ENCODE measurements at places on chromosomes 5 and 9.

DNA sequence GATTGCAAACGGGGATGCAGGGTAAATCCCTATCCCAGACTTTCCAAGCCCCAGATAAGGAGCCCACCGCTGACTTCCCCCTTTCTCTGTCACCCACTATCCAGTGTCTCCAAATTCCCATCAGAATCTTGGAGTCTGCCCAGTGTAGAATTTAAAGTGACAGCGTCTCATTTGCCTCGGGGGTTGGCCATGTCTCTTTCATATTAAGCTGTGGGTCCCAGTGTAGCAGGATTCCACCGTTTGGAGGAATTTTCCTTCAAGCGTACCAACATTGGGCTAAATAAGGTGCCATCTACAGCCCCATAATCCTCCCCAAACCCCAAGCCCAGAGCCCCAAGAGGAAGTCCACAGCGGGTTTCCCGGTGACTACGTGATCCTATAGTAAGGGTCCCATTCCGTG is 1.1 kb downstream of the BRINP1 start:
- no peaks in the 10 kb centered on the region for H3K36me3 ChIP-seq
- DNase-seq: no peak
- H3K27me3 ChIP-seq: no peaks in the 10 kb centered on the region
- no peaks in the 10 kb centered on the region for H3K4me1 ChIP-seq

- peaks cover 19% of the 10 kb centered on the region for H3K4me1 ChIP-seq
- no peak for DNase-seq
- peak overlapping the region; percentile 55 for H3K27ac ChIP-seq
Measured at GRCh38 chr9:120714846-120715388, 647 bp upstream of the MEGF9 start.

- H3K4me3 ChIP-seq: no peak overlapping the region
- H3K4me1 ChIP-seq: peaks cover 11% of the 10 kb centered on the region
- no peak for DNase-seq
- H3K27me3 ChIP-seq: no peaks in the 10 kb centered on the region
- H3K36me3 ChIP-seq: no peaks in the 10 kb centered on the region
- H3K27ac ChIP-seq: no peak overlapping the region
Measured at GRCh38 chr5:81254886-81255559, 21.9 kb downstream of the CKMT2 start.

GRCh38 chr5:82807021-82807420 is 270.2 kb downstream of the TMEM167A start:
- no peak overlapping the region for H3K4me3 ChIP-seq
- no peaks in the 10 kb centered on the region for H3K27me3 ChIP-seq

- no peak overlapping the region for H3K27ac ChIP-seq
- H3K4me3 ChIP-seq: no peak overlapping the region
- H3K4me1 ChIP-seq: no peaks in the 10 kb centered on the region
- no peak for DNase-seq
- H3K27me3 ChIP-seq: no peaks in the 10 kb centered on the region
Measured at GRCh38 chr9:133814586-133815208, 76.5 kb upstream of the SARDH start.

DNA sequence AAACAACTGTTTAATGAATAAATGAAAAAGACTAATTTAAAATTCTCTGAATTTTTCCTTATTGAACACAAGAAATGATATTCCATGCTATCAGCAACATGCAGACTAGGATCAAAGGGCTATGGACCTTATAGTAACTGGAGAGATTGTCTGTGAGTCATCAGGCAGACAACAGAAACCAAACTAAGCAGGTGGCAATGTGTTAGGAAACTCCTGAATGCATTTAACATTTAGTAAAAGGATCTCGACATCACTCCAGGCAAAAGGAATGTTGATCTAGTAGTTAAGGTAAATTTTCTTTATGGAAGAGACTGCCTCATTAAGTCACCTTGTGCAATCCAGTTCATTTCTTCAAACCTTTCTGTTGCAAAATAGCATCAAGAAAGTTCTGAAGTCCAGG is 58.4 kb downstream of the ARL15 start:
- no peak overlapping the region for H3K4me3 ChIP-seq
- DNase-seq: no peak
- no peaks in the 10 kb centered on the region for H3K4me1 ChIP-seq
- no peaks in the 10 kb centered on the region for H3K36me3 ChIP-seq
- H3K27me3 ChIP-seq: no peaks in the 10 kb centered on the region

- DNase-seq: no peak
- no peak overlapping the region for H3K4me3 ChIP-seq
- H3K27me3 ChIP-seq: peaks cover 24% of the 10 kb centered on the region
- H3K4me1 ChIP-seq: no peaks in the 10 kb centered on the region
- no peak overlapping the region for H3K27ac ChIP-seq
- H3K36me3 ChIP-seq: no peaks in the 10 kb centered on the region
Measured at GRCh38 chr9:84754881-84755280, 85.4 kb downstream of the NTRK2 start.

DNA sequence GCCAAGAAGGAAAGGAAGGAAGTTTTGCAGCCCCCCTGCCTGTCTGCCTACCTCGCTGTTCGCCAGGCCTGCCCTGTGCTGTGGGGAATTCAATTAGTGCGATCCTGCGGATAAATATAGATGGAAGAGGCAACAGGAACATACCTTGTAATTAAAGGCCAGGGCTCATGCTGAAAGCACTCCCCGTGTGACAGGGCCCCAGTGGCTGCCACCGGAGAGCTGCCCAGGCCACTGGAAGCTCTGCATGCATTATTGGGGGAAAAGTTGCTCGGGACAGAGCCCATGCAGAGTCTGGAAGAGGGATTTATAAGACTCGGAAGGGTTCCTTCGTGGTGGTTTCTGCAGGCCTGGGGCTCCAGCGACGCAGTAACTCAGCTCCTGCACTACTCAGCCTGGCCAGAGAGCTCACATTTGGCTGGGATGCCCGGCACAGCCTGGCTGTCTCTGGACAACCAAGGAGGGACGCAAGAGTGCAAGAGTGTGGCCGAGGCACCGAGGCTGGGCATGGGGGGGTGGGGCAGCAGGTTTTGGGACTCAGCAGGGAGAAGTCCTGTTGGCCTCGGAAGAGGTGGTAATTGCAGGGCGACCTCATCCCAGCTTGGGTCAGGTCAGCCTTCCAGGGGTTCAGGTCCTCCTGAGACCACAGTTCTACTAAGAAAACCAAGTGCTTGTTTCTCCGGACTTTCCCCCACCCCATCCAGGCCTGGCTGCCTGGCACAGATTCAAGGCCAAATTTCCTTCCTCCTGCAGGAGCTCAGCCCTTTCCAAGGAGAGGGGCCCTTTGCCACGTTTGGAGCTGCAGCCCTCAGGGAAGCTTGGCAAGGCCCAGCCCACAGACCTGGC is 68.1 kb upstream of the GGTA1 start:
- H3K36me3 ChIP-seq: no peaks in the 10 kb centered on the region
- no peak overlapping the region for H3K4me3 ChIP-seq
- H3K27me3 ChIP-seq: no peaks in the 10 kb centered on the region
- H3K4me1 ChIP-seq: peaks cover 19% of the 10 kb centered on the region
- DNase-seq: no peak

- no peaks in the 10 kb centered on the region for H3K4me1 ChIP-seq
- H3K27me3 ChIP-seq: no peaks in the 10 kb centered on the region
- no peak for DNase-seq
- H3K4me3 ChIP-seq: no peak overlapping the region
- no peaks in the 10 kb centered on the region for H3K36me3 ChIP-seq
Measured at GRCh38 chr5:60673334-60673733, 26.6 kb downstream of the DEPDC1B start.

DNA sequence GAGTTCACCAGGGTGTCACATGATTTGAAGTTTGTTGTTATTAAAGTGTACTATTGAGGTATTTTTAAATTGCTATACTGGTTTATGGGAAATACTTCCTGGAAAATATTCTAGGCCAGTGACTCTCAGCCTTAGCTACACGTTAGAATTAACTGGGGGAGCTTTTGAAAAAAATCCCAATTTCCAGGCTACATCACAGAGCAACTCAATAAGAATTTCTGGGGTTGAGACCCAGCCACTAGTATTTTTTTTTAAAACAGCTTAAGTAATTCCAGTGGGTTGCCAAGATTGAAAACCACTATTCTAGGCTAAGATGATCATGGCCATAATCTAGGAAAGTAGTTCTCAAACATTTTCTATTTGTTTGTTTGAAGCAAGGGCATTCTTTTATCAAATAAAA is 142.9 kb upstream of the GRIA1 start:
- H3K27ac ChIP-seq: no peak overlapping the region
- H3K27me3 ChIP-seq: peaks cover 2% of the 10 kb centered on the region
- DNase-seq: no peak
- H3K4me3 ChIP-seq: no peak overlapping the region
- H3K4me1 ChIP-seq: no peaks in the 10 kb centered on the region
- H3K36me3 ChIP-seq: no peaks in the 10 kb centered on the region

DNA sequence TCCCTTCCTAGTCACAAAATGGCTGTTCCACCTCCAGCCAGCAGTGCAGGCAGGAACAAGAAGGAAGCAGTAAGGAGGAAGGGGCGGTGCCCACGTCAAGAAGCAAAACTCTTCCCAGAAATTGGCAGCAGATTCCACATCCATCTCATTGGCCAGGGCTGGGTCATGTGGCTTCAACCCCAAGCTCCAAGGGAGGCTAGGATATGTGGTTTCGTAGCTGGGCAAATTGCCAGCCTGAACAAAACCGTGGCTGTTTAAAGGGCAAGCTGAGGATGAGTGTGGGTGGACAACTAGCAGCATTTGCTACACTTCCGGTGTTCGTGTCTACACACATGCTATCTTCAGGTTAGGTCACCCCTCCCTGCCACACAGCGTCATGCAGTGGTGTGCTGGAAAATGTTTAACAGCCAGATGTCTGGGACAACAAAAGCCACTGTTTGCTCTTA is 92.1 kb upstream of the MAP1B start:
- peaks cover 10% of the 10 kb centered on the region for H3K4me1 ChIP-seq
- peak; percentile 93 for DNase-seq
- no peaks in the 10 kb centered on the region for H3K27me3 ChIP-seq
- H3K27ac ChIP-seq: peak overlapping the region; percentile 45

DNA sequence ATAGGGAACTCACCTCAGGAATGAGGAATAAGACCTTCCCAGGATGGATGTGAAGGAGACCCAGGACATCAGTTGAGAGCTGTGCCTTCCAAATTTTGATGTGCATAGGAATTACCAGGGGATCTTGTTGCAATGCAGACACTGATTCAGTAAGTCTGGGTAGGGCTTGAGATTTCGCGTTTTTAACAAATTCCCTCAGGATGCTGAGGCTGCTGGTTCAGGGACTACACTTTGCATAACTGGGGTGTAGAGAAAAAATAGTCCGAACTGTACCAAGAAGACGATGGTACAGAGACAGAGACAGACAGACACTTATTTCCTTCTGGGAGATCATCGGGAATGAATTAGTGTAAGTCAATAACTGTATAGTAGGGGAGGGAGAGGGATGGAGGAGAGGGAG is 82.3 kb upstream of the FREM1 start:
- peaks cover 9% of the 10 kb centered on the region for H3K27me3 ChIP-seq
- H3K36me3 ChIP-seq: no peaks in the 10 kb centered on the region
- no peak overlapping the region for H3K27ac ChIP-seq
- H3K4me1 ChIP-seq: no peaks in the 10 kb centered on the region

GRCh38 chr9:134487066-134487710 is 154.4 kb upstream of the COL5A1 start:
- H3K4me3 ChIP-seq: no peak overlapping the region
- no peaks in the 10 kb centered on the region for H3K4me1 ChIP-seq
- no peak for DNase-seq
- 0 out of 2 replicates have a peak, but pooled peaks cover 3% of the 10 kb centered on the region for H3K27me3 ChIP-seq
- H3K27ac ChIP-seq: no peak overlapping the region

GRCh38 chr5:138128334-138128733 is 10.9 kb downstream of the NME5 start:
- H3K27me3 ChIP-seq: no peaks in the 10 kb centered on the region
- H3K4me3 ChIP-seq: no peak overlapping the region
- no peaks in the 10 kb centered on the region for H3K36me3 ChIP-seq
- DNase-seq: no peak
- H3K4me1 ChIP-seq: peaks cover 6% of the 10 kb centered on the region

DNA sequence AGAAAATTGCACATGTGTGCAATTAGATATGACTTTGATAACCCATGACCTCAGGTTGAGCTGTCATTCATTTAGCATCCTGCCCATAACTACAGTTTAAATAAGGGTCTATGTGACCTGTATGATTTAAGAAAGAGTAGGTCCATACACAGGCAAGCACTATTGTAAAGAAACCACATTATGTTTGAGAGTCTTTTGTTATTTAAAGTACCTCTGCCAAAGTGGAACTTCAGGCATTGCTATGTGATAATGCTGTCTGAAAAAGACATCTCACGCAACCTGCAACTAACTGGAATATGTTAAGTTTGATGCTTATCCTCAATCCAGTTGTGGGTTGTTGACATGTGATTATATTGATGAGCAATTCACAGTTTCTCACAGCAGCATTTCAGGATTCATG is 317.0 kb downstream of the TMEM161B start:
- no peaks in the 10 kb centered on the region for H3K36me3 ChIP-seq
- no peak overlapping the region for H3K4me3 ChIP-seq
- no peaks in the 10 kb centered on the region for H3K27me3 ChIP-seq
- H3K27ac ChIP-seq: no peak overlapping the region

GRCh38 chr5:168916266-168916665 is 337.1 kb upstream of the PANK3 start:
- H3K4me1 ChIP-seq: no peaks in the 10 kb centered on the region
- H3K36me3 ChIP-seq: no peaks in the 10 kb centered on the region

DNA sequence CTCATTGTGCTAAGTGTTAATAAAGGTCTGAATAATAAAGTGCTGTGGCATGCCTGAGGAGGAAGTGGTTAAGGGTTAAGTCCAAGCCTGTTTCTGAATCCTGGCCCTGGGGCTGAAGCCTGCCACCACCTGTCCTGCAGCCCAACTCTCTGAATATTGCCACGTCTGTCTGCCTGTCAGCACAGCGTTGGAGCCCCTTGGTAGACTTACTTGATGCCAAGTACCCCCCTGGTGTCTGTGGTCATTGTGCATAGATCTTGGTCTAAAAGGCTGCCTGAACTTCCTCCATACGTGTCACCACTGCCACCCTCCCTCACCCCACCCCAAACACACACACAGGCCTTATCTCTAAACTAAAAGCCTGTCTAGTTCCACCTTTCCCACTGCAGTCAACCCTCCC is 35.4 kb upstream of the SLC2A8 start:
- no peaks in the 10 kb centered on the region for H3K27me3 ChIP-seq
- no peak overlapping the region for H3K27ac ChIP-seq
- H3K4me3 ChIP-seq: no peak overlapping the region
- no peaks in the 10 kb centered on the region for H3K36me3 ChIP-seq
- DNase-seq: no peak

- no peaks in the 10 kb centered on the region for H3K36me3 ChIP-seq
- no peaks in the 10 kb centered on the region for H3K4me1 ChIP-seq
- no peaks in the 10 kb centered on the region for H3K27me3 ChIP-seq
- no peak overlapping the region for H3K4me3 ChIP-seq
Measured at GRCh38 chr5:61076626-61077025, 85.6 kb downstream of the SMIM15 start.

- H3K27ac ChIP-seq: no peak overlapping the region
- no peak overlapping the region for H3K4me3 ChIP-seq
- H3K36me3 ChIP-seq: no peaks in the 10 kb centered on the region
- DNase-seq: no peak
- H3K4me1 ChIP-seq: no peaks in the 10 kb centered on the region
Measured at GRCh38 chr9:78598120-78598519, 301.2 kb downstream of the PSAT1 start.

GRCh38 chr5:149792540-149793255 is 62.6 kb downstream of the PPARGC1B start:
- peaks cover 12% of the 10 kb centered on the region for H3K4me1 ChIP-seq
- no peak for DNase-seq
- no peak overlapping the region for H3K4me3 ChIP-seq
- H3K27ac ChIP-seq: no peak overlapping the region
